Retina (tissue), 1 donor: ENCODE measurements at places on chromosomes 7 and 10.

- no peak for DNase-seq
Observed at GRCh38 chr7:153072806-153073205, 313.3 kb downstream of the ACTR3B start.

DNA sequence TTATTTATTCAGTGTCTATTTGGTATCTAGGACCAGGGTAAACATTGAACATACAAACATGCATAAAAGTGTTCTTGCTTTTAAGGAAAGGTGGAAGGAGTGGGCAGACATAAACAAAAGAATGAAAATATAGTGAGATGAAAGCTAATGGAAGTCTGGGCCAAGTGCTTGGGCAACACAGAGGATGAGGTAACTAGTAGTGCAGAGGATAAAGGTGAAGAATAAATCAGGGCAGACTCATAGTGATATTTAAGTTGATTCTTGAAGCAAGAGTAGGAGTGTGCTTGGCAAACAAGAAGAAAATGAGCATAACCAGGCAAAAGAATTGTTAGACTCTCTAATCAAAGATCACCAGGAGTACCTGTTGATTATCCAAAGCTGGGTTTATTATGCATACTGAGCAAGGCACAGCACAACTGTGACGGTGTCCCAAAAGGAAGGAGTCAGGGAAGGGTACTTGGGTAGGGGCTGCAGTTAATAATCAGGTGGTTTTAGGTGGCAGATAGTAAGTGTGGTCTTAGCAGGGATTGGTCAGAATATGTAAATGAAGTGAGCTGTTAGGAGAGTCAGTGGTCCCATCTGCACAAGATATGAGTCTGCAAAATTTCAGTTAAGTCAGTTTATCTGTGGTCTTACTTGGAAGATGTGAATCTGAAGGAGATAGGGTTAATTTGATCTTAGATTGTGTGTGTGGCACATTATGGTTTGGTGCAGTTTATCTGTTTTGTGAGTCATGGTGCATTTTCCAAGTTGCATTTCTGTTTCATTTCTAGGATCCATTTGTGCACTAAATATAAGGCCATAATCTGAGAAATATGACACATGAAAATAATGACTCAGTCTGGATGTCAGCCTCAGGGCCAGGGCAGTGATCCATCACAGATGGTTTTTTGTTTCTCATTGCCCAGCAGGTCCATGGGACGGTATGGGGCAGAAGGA, 30.6 kb upstream of the TAX1BP1 start:
- DNase-seq, result no peak

DNA sequence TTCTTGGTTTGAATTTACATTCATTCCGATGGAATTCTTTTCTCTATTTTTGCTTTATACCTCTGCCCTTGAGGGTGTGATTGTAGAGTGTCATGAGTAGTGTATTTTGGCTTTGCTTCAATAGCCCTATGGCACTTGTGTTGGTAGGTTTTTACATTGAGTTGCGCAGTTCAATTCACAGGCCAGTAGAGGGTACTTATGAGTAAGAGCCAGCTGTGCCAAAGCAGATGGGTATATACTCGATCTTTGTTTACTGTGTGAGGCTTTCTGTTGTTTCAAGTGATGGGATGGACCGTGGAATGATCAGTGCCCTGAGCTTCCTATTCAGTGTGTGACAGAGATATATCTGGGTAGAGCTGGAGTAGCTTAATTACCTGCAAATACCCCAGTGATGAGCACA, 4.3 kb upstream of the AKR1C3 start:
- no peak for DNase-seq

GRCh38 chr7:94578614-94579013, 69.0 kb downstream of the CASD1 start:
- no peak for DNase-seq

DNA sequence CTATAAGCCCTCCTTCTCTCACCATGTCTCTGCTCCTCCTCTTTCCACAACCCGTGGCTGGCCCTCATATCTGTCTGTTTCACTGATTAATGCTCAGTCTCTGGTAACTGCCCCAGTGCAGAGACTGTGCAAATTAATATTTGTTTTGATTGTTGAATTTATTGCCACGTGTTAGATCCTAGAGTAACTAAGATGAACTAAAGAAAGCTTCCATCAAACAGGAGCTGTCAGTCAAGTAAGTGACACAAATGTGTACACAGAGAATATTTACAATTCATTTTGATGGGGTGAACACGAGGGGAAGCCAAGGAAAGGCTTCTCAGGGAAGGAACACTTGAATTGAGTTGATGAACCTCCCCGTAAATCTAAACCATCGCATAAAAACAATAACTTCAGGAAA, 182.5 kb downstream of the BAMBI start:
- no peak for DNase-seq

GRCh38 chr7:91212582-91212981, 51.7 kb upstream of the FZD1 start:
- no peak for DNase-seq

- no peak for DNase-seq
Observed at GRCh38 chr7:98213296-98213887, 2.2 kb downstream of the BHLHA15 start.

DNA sequence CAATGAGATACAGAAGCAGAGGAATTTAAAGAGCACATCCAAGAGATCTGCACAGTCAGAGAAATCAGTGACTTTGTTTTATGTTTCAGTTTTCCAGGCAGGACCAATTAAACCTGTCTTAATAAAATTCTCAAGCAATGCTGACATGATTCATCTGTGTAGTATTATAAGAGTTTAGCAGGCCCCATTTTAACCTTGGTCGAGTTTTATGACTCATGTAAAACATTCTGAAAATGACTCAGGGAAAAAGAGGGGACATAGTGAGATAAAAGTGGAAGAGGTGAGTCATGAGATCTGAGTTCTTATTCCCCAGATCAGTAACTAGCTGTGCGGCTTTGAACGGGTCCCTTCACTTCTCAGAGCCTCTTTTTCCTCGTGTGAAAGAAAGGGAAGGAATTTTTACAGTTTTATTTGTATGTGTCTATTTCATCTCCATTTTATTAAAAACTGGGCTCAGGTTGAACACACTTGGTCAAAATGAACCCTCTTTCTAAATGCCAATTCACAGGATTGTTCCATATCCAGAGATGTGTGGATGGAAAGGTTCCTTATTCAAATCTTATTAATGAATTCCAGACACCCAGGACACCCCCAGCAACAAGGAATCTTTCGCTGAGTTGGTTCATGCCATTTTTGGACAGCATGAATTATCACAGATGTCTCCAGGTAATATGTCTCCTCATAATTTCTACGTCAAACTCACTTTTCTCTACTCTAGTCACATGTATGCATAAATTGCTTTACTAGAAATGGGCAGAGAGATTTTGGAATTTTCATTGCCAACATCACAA, 143.2 kb downstream of the JAZF1 start:
- no peak for DNase-seq

GRCh38 chr7:36827726-36828703, 103.7 kb upstream of the AOAH start:
- DNase-seq, result no peak

GRCh38 chr10:101968940-101969321, 87.0 kb downstream of the ARMH3 start:
- no peak for DNase-seq

DNA sequence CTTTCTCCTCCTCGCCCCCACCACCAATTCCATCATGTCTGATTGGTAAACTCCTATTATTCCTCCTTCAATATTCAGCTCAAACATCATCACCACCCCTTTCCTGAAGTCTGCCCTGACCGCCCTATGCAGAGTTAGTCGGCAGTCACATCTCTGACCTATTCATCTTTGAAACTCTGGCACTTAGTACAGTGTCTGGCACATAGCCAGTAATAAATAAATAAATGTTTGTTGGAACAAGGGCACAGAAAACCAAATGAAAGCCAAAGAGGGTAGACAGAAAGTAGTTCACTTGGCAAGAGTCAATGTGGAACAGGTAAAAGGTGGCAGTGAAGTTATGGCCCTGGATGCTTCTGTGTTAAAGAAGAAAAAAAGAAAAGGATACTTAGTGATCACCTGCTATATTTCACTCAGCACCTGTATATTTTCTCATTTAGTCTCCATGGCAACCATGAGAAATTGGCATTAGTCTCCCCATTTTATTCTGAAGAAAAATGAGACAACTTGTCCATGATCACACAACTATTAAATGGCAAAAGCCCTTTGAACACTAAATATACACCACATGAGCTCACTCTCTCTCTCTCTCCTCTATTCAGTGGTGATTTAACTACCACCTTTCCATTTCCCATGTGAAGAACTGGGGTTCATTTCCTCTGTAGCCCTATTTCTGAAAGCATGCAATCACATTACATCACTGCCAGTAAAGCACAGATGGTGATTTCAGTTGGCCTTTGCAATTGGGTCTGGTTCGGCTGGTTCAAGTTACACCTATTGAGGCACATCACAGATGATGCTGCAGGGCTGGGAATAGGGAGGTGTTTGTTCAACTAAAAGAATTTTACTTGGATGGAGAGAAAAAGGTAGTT, 25.3 kb downstream of the CHCHD3 start:
- DNase-seq, result no peak

- DNase-seq, result no peak
Observed at GRCh38 chr7:100801833-100802568, 25.3 kb downstream of the EPHB4 start.

DNA sequence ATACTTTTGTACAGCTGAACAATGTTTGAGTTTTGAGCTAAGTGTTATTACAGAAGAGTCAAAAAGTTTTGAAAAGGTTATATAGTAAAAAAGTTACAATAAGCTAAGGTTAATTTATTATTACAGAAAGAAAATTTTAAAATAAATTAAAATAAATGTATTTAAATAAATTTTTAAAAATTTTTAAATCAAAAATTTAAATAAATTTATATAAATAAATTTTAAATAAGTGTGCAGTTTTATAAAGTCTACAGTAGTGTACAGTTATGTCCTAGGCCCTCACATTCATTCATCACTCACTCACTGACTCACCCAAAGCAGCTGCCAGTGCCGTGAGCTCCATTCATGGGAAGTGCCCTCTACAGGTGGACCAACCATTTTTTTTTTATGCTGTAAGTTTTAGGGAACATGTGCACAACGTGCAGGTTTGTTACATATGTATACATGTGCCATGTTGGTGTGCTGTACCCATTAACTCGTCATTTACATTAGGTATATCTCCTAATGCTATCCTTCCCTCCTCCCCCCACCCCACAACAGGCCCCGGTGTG, 462.9 kb upstream of the ZMIZ1 start:
- no peak for DNase-seq

DNA sequence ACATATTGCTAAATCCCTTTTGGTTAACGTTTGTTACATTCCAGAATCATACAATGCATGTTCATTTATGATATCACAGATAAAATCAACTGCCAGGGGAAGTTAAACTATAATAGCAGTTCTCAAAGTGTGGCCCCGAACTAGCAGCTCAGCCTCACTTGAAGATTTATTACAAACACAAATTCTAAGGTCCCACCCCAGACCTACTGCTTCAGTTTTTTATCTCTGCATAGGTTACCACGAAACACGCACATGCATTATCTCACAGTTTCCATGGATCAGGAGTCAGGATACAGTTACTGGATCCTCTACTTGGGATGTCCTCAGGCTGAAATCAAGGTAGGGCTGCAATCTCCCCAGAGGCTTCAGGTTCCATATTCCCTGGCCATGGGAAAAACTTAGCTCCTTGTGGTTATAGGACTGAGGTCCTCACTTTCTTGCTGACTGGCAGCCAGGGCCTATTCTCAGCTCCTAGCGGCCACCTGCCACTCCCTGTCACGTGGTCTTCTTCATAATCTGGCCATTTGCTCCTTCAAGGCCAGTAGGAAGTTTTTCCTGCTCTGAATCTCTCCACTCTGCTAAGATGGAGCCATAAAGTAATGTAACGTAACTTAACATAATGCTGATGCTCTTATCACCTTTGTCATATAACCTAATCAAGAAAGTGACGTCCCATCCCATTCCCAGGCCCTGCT, 50.5 kb upstream of the YAE1 start:
- no peak for DNase-seq

DNA sequence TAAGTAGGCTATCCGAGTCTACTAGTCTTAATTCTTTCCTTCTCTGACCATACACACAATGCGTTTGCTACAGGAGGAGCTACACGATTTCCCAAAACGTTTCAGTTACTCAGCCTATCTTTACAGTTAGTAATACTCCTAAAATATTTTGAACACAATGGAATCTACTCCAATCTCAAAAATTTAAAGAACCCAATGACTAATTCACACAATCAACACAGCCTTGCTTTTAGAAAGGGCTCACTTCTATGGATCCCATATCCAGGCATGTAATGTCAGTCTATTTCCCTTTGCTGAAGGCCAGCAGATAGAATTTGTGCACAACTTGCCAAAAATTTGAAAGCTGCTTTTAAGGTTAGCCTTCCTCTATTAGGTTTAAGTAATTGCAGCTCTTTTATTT, 107.2 kb downstream of the VPS41 start:
- DNase-seq, result no peak

DNA sequence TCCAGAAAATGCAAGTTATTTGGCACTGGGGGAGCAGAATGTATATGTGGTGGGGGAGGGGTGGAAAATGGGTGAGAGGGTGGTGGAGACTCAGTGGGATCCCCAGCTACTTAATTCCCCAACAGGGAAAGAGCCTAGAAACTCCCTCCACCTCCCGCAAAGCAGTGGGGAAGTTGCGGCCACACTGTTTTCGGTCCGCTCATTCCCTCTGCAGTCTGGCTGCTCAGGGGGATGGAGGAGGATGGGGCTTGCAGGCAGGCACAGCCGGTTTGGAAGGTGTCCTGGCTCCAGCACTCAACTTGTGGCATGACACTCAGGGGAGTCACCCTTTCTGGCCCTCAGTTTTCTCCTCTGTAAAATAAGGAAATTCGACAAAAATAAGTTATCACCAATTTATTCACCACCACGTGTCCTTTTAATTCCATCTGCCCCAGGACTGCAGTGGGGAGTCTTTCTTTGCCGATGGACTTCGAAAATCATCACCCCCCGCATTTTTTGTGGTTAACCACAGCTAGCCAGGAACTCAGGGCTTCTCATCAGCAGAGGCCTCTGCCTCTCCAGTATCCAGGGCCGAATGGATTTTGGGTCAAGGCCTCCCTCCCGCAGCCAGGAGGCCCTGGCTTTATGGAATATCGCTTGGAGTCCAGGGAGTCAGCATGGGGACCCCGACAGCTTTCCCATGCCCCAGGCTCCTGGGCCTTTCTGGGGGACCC, 1.6 kb upstream of the HTRA1 start:
- no peak for DNase-seq

GRCh38 chr10:30467651-30468338, 33.8 kb downstream of the MAP3K8 start:
- no peak for DNase-seq

GRCh38 chr7:129947701-129948100, 5.1 kb downstream of the UBE2H start:
- no peak for DNase-seq
